Activated naive CD8-positive, alpha-beta T cell treated with anti-CD3 and anti-CD28 coated beads, Interleukin-2, amount 10 ng/mL, durations not matched to agents 7 days and 5 days (primary cell): ENCODE measurements at places on chromosomes 3 and 15.

DNA sequence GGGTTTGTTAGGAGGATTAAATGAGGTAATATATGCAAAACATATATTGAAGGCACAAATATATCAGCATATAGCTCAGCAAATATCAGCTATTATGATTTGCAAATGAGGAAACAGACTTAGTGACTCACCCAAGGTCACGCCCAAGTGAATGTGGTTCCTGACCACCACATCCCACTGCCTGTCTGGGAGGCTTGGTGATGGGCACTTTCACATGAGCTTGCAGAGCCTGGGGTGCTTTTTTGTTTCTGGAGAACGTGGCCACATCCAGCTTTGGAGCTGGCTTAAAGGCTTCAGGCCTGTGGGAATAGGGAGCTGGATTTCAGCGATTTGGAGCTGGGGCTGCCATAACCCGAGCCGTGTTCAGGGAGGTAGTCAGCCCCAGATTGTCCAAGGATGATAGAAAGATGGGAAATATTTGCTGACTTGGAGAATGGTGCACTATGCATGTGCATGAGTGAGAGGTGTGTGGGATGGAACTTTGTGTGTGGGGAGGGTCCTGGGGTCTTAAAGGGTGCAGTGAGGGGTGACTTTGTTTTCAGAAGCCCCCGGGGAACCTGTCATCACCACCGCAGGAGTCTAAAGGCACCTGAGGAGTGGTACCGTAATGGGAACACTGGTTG lies 12.0 kb upstream of the FGD5 start:
- H3K4me3 ChIP-seq: no peak overlapping the region
- peaks cover 24% of the 10 kb centered on the region for H3K4me1 ChIP-seq
- H3K36me3 ChIP-seq: no peaks in the 10 kb centered on the region
- peaks cover 64% of the 10 kb centered on the region for H3K27me3 ChIP-seq
- H3K27ac ChIP-seq: no peak overlapping the region

DNA sequence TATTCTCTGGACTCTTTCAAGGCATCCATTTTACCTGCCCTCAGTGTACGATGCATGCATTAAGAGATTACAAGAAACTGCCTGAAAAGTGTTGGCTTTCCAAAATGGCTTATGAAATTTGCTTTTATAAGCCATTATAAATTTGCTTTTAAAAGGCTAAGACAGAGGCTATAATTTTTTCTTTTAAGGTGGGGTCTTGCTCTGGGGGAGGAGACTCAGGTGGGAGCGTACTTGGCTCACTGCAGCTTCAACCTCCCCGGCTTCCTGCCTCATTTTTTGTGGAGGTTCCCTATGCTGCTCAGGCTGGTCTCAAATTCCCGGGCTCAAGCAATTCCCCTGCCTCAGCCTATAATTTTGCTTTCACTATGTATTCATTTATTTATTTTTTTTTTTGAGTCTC lies 17.6 kb downstream of the TRA2B start:
- no peaks in the 10 kb centered on the region for H3K27me3 ChIP-seq
- peaks cover 20% of the 10 kb centered on the region for H3K4me1 ChIP-seq
- H3K4me3 ChIP-seq: no peak overlapping the region
- peaks cover 53% of the 10 kb centered on the region for H3K36me3 ChIP-seq

DNA sequence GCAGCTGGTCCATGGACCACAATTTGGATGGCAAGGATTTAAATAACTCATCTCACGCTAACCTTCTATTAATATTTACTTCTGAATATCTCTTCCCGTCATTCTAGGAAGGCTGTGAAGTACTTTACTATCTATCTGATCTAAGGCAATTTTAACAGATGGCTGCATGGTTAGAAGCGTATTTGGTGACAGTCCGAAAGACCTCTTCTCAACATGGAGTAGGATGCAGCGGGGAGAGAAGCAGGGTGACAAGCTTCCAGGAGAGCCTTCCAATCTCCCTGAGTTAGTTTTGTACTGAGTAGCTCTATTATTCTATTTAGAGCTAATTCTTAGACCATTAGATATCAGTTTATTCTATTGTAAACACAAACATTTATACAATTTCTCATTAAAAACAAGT lies 309.4 kb downstream of the PLCL2 start:
- no peak overlapping the region for H3K27ac ChIP-seq
- H3K36me3 ChIP-seq: peaks cover 17% of the 10 kb centered on the region
- no peak for DNase-seq
- no peak overlapping the region for H3K4me3 ChIP-seq
- peaks cover 15% of the 10 kb centered on the region for H3K4me1 ChIP-seq

DNA sequence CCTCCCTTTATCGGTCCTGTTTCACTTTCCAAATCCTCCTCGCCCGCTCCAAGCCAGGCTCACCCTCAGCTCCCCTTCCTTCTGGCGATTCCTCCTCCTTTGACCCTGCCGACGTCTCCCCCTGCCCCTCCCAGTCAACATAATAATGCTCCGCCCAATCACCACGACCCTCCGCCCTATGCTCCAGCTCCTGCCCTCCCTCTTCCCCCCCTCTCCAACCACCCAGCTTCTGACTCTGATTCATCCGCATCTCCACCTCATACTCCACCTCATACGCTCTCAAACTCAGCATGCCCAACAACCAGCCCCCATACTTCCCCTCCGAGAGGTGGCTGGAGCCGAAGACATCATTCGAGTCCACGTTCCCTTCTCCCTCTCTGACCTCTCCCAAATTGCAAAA lies 7.1 kb upstream of the AADAC start:
- no peaks in the 10 kb centered on the region for H3K36me3 ChIP-seq
- H3K27me3 ChIP-seq: peaks cover 2% of the 10 kb centered on the region
- H3K4me3 ChIP-seq: no peak overlapping the region
- no peak for DNase-seq
- no peak overlapping the region for H3K27ac ChIP-seq

GRCh38 chr3:117036259-117036799 lies 326.8 kb downstream of the TUSC7 start:
- H3K4me3 ChIP-seq: no peak overlapping the region
- no peak for DNase-seq
- H3K27me3 ChIP-seq: no peaks in the 10 kb centered on the region
- H3K27ac ChIP-seq: no peak overlapping the region

DNA sequence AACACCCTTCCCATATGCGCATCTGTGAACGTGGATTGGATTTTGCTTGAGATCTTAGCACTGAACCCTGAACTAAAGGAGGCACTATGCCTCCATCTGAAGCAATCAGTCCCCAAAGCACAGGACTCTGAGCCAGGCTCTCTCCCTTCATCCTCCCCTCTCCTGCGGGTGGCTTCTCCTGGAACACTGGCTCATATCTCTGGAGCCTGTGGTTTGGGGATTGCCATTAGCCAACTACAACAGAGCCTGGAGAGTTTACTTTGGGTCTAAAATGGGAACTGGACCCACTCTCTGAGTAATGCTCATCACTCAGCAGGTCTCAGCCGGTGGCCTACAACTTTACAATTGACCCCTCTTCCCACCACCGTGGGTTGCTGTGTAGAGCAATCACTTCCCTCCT lies 190.8 kb upstream of the HES1 start:
- DNase-seq: no peak
- H3K4me3 ChIP-seq: no peak overlapping the region
- peaks cover 10% of the 10 kb centered on the region for H3K27me3 ChIP-seq
- no peak overlapping the region for H3K27ac ChIP-seq
- H3K4me1 ChIP-seq: no peaks in the 10 kb centered on the region
- H3K36me3 ChIP-seq: no peaks in the 10 kb centered on the region

DNA sequence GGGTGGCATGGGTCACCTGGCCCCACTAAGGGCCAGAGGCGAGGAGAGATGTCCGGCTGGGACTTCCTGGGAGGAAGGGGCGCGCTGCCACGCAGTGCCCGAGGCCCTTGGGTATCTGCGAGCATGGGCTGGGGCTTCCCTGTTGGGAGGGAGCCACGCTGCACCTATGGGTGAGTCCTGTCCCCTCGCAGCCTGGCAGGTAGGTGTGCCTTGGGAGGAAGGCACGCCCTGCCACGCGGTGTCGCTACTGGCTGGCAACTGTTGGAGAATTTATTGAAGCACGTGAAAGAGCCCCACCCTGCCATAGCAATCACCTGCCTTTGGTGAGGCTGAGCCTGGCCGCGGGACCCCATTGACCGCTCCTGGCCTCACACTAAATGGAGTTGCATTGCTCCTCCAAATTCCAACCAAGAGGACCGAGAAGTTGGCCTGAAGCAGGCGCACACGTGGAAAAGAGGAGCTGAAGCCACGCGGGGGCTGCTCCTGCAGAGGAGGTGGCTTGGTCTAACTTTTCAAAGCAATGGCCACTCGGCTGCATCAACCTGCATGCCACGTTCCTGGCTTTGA lies 134.2 kb downstream of the TJP1 start:
- DNase-seq: no peak
- no peak overlapping the region for H3K27ac ChIP-seq
- H3K27me3 ChIP-seq: peaks cover 6% of the 10 kb centered on the region
- H3K36me3 ChIP-seq: no peaks in the 10 kb centered on the region

- H3K27ac ChIP-seq: no peak overlapping the region
- H3K27me3 ChIP-seq: peaks cover 20% of the 10 kb centered on the region
- no peaks in the 10 kb centered on the region for H3K36me3 ChIP-seq
- DNase-seq: no peak
- no peak overlapping the region for H3K4me3 ChIP-seq
Observed at GRCh38 chr15:45221967-45222366, 30.1 kb upstream of the SLC28A2 start.

DNA sequence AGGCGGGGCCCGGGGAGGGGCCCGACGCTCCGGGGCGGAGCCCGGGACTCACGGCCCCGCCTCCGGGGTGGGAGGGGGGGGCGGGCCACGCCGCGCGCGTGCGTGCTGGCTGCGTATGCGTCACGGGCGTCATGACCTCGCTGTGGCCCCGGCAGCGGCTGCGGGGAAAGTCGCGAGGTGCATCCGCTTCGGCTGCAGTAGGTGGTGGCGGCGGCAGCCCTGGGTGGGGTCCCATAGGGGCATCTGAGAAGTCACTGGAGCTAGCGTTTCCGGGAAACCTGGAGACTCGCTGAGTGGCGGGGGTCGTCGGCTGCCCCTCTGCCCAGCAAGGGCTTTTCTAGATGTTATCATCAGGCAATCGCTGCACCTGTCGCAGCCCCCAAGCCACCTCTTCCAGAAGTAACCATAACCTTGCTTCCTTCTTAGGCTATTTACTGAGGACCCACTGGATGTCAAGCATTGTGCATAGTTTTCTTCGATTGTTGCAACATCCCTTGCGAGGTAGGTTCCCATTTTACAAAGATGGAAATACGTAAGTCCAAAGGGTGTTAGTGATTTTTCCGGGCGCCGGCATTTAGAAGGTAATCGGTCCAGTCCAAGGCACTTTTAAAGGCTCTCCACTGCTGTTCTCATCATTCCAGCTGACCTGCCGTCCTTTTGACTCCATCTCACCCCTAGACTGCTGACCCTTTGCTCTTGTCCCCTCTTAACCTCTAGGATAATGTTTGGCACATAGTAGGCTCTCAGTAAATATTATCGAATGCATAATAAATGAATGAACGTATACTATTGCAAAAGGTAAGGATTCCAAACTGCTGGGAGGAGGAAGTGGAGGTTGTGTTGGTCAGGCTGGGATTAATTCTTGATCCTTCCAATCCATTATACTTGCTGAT lies at the start of gene GDPGP1:
Gene GDPGP1 (plus strand): TSS at position 114 of the 893 bp plus-strand sequence. CDS start 6,700 bp downstream, outside the sequence.
- peaks cover 19% of the 10 kb centered on the region for H3K36me3 ChIP-seq
- DNase-seq: peak; percentile 95
- H3K27me3 ChIP-seq: no peaks in the 10 kb centered on the region
- peaks cover 45% of the 10 kb centered on the region for H3K4me1 ChIP-seq
- peak within 1 kb of the TSS; percentile 93 for H3K27ac ChIP-seq

- peaks cover 8% of the 10 kb centered on the region for H3K4me1 ChIP-seq
- H3K27me3 ChIP-seq: peaks cover 4% of the 10 kb centered on the region
- no peak for DNase-seq
- no peak overlapping the region for H3K4me3 ChIP-seq
Observed at GRCh38 chr3:57546616-57547015, 2.5 kb upstream of the DNAH12 start.

DNA sequence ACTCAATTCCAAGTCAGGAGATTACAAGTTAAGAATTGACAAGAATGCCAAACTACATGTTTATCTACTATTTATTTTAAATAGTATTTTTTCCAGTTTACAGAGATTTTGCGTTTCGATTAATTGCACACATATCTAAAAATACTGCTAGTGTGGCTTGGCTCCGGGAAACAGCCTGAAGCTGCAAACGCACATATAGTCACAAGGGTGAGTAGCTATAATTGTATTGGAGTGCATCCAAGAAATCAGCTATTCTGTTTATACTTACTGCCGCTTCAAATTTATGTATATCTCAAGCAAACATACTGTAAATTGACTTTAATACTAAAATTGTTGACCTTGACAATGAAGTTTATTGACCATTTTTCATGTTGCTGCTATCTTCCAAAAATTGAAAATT lies 77.0 kb upstream of the PLSCR5 start:
- no peak overlapping the region for H3K27ac ChIP-seq
- H3K36me3 ChIP-seq: no peaks in the 10 kb centered on the region
- no peak for DNase-seq
- no peaks in the 10 kb centered on the region for H3K4me1 ChIP-seq

DNA sequence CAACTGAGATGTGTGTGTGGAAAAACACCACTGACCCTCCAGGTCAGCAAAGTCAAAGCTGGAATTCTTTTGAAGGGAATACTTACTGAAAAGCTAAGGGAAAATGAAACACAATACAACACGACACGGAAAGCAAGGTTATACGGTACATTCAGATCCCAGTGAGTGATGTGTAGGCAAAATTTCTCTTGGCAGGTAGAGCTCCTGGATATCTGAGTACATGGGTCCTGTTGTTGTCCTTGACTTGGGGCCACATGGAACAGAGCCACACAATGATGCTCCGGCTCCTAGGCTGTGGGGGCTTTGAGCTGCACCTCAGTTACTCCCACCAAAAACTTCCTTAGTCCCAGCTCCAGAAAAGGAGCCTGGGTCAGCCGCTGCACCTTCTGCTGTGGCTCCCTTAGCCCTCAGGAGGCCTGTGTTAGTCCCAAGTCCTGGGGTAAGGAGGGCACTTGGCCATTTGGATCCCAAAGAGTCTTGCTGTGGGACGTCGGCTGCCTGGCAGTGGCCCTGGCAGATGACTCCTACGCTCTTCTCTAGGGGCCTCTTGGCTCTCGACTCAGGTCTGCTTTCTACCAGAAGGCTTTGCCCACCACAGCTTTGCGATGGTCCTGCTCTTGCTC lies 95.6 kb downstream of the ADCY5 start:
- H3K4me3 ChIP-seq: no peak overlapping the region
- H3K27me3 ChIP-seq: peaks cover 32% of the 10 kb centered on the region

GRCh38 chr15:67843092-67843501 lies 3.3 kb upstream of the RNU6-1 start:
- DNase-seq: no peak
- peaks cover 15% of the 10 kb centered on the region for H3K4me1 ChIP-seq
- peaks cover 4% of the 10 kb centered on the region for H3K27me3 ChIP-seq
- no peak overlapping the region for H3K27ac ChIP-seq
- H3K36me3 ChIP-seq: peaks cover 3% of the 10 kb centered on the region

DNA sequence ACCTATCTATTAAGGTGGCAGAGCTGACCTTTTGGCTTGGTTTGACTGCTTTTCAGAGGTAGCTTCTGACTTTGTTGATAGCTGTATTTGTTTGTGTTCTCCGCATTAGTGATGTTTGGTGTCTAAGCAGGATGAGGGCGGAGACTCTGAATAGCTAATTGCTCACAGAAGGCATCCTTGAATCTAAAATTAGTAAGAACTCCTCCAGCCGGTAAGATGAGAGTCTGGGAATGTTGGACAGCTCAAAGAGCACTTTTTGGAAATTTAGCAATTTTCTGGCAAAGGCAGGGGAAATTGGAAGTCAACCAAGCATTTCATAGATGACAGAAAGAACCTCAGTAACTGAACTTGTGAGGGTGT lies 174.1 kb downstream of the KLHL25 start:
- H3K27ac ChIP-seq: no peak overlapping the region
- H3K27me3 ChIP-seq: no peaks in the 10 kb centered on the region
- peaks cover 38% of the 10 kb centered on the region for H3K4me1 ChIP-seq
- no peak overlapping the region for H3K4me3 ChIP-seq
- H3K36me3 ChIP-seq: peaks cover 8% of the 10 kb centered on the region

- H3K4me3 ChIP-seq: no peak overlapping the region
- H3K4me1 ChIP-seq: peaks cover 16% of the 10 kb centered on the region
- DNase-seq: no peak
- no peaks in the 10 kb centered on the region for H3K36me3 ChIP-seq
- no peak overlapping the region for H3K27ac ChIP-seq
Observed at GRCh38 chr3:13550423-13550690, 1.4 kb downstream of the FBLN2 start.
